ENCODE measurements at places on chromosomes 11 and 22.

- peak; percentile 67 for DNase-seq
These were observed 8.7 kb upstream of the TTC12 start for GRCh38 chr11:113305440-113306336.

DNA sequence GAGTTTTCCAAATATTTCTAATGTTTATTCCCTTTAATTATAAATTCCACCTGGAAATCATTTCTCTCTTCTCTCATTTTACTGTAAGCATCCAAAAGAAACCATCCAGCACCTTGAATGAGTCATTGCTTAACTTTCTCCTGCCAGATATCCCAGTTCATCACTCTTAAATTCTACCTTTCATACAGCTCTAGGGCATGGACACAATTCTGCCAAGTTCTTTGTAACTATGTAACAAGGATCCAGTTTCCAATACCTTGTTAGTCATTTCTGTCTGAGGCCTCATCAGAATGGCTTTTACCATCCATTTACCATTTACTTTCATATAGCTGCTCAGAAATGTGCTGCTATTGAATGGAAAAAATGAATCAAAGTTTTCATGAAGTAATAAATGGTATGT lies 455.4 kb upstream of the TENM4 start:
- no peak for DNase-seq

DNA sequence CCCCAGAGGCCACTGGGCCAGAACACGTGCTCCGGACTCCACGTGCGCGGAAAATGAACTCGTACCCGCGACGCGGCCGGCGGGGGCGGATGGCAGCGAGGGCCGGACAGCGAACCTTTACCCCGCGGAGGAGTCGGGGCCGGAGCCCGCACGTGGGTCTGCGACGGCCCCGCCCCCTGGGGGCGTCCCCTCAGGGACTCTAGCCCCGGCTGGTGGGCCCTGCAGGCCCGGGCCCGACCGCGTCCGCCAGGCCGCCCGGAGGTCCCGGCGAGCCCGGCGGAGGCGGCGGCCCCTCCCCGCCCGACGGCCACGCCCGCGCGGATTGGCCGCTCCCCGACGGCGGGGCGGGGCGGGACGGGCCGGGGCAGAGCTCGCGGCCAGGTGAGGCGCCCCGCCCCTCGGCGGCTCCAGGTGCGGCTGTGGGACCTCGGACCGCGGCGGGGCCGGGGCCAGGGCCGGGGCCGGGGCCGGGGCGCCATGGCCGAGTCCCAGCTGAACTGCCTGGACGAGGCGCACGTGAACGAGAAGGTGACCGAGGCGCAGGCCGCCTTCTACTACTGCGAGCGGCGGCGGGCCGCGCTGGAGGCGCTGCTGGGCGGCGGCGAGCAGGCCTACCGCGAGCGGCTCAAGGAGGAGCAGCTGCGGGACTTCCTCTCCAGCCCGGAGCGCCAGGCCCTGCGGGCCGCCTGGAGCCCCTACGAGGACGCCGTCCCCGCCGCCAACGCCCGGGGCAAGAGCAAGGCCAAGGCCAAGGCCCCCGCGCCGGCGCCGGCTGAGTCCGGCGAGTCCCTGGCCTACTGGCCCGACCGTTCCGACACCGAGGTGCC lies at the start of gene FAM83F:
FAM83F (plus strand) TSS at position 389 of the 827 bp plus-strand sequence; CDS start at position 478, 89 bp downstream.
- DNase-seq, result no peak

DNA sequence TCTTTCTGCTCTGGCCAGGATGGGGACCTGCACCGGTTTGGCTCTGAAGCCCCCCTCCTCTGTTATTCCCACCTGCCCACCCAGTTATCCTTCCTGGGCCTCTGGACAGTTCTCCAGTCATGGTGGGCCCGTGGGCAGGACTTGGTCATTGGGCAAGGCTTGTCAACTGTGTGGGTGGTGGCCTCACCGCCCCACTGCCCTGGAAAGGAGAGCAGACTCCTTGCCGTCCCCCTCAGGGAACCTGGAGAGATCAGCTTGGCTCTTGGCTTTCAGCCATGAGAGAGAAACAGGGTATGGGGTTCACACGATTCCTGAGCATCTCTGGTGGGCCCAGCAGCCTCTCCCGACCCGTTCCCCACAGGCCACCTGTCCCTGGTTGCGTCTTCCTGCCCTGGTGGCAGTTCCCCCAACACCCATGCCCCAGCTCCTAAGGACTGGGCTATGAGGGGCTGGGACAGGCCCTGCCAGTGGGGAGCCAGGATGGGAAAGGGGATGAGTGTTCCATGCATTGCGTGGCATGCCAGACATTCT lies 92.3 kb downstream of the MORC2 start:
- DNase-seq, result no peak

GRCh38 chr11:1574933-1575242 lies 2.8 kb upstream of the DUSP8 start:
- no peak for DNase-seq

DNA sequence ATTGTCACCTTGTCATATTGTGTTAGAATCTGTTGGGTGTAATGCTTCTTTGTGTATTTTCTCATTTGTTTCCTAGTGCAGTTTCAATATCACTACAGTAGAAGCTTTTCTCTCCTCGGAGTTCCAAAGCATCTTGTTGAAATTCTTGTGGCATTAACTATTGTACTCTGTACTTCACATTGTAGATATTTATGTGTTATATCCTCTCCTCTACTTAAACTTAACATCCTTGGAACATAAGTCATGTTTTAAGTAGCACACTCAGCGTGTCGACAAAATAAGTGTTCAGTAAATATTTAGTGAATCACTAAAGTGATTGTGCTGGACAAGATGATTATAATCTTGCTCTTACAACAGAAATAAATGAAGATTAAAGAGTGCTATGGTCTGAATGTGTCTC lies 201.7 kb downstream of the ARHGAP42 start:
- DNase-seq, result no peak

DNA sequence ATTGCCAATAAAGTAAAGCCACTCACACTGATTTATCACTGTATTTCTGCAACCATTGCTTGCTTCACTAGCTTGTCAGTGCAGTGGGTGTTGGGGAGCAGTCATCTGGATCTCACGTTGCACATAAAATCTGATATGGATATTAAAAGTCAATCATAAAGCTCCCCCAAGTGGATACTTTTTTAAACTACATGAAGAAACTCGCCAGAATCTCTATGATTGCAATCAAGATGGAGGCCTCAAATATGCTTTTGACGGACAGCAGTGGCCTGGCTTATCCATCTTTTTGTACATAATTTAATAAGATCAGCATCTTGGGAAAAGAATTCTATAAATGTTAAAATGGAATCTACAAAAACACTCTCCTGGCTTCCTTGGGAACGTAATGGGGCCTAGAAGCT lies 137.7 kb downstream of the WT1 start:
- peak; percentile 30 for DNase-seq

DNA sequence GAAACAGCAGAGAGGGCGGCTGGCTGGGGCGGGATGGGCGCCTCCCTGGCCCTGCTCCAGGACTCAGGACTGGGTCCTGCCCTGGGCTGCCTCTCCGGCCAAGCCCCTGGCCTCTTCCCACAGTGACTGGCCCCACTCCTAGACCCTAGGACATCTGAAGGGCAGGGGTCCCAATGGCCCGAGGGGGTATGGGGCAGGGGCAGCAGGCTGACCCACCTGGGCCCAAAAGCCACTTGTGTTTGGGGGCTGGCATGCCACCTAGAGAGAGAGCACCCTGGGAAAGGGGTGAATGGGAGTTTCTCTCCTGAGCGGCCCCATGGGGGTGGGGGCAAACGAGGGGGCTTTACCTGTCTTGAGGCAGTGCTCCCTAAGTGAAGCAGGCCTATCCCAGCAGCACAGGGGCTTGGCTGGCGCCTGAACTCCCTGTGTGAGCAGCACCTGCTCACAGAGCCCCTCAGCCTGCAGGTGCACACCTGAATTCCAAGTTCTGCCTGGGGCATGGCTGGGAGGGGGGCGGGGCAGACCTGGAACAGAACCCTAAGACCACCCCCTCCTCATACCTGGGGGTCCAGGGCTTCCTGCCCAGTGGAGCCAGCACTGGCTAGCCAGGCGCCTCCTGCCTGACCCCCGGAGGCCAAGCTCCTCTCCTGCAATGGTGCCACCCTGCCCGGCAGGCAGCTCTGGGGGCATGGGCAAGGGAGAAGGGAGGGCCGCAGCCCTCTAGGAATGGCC lies 16.9 kb downstream of the DUSP8 start:
- no peak for DNase-seq

DNA sequence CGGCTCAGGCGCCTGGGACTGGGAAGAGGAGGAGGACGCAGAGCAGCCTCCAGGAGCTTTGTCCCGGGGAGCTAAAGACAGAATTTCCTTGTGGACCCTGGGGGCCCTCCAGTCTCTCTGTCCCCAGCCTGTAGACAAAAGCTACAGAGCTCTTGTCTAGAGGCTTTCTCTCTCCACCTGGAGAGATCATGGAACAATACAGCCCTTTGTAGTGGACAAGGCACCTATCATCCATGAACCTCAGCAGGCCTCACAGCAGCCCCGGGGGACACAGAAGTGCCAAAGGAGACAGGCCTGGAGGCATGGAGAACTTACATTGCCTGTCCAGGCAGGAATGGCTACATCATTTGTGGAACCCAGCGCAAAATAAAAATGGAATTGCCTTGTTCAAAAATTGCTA lies 55.7 kb upstream of the TTLL12 start:
- DNase-seq, result no peak

DNA sequence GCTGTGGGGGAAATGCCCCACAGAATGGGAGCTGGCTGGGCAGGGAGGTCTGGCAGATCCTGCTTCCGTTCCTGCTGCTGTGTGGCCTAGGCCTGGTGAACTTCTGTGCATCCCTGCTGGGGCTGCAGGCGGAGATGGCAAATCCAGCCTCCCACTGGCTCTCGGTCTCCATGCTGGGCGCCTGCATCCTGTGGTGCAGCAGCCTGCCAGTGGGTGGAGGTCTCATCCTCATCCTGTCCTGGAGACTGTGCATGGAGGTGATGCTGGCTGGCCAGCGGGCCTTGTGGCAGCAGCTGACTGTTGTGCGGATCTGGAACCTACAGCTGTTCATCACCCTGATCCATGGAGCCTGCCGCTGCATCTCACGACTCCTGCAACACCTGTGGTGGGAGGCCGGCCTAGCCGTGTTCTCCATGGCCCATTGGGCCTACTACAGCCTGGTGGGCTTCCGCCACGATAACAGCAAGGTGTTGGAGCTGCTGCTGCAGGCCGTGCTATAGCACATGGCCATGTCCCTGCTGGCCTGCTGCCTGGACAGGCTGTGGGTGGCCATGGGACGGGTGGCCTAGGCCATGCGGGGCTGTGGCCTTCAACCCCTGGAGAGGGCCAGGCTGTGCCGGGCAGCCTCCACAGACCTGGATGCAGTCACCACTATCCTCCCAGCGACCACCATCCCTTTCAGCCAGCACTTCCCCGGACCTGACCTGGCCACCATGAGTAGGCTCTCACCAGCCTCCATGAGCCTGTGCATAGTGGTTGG lies 8.8 kb upstream of the RPL3 start:
- DNase-seq, result no peak

GRCh38 chr11:105618343-105618955 lies 8.6 kb downstream of the GRIA4 start:
- no peak for DNase-seq

GRCh38 chr11:1791912-1792311 lies 28.2 kb upstream of the CTSD start:
- no peak for DNase-seq

DNA sequence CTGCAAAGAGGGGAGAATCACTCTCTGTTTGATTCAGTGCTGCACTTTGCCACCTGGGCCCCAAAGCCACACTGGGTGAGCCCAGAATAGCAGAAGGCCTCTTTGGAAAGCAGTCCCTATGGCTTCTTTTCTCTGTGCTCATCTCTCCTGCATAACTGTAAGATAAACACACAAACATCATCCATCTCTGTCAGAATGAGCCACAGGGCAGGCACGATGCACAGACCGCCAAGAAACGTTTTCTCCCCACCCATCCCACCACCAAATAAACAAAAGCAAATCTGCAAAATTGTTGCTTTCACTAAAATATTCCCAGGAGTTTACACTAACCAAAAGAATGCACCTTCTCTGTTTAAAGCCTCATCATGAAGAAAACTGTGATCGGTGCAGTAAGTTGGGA lies 196.4 kb upstream of the POU2AF2 start:
- DNase-seq, result no peak

DNA sequence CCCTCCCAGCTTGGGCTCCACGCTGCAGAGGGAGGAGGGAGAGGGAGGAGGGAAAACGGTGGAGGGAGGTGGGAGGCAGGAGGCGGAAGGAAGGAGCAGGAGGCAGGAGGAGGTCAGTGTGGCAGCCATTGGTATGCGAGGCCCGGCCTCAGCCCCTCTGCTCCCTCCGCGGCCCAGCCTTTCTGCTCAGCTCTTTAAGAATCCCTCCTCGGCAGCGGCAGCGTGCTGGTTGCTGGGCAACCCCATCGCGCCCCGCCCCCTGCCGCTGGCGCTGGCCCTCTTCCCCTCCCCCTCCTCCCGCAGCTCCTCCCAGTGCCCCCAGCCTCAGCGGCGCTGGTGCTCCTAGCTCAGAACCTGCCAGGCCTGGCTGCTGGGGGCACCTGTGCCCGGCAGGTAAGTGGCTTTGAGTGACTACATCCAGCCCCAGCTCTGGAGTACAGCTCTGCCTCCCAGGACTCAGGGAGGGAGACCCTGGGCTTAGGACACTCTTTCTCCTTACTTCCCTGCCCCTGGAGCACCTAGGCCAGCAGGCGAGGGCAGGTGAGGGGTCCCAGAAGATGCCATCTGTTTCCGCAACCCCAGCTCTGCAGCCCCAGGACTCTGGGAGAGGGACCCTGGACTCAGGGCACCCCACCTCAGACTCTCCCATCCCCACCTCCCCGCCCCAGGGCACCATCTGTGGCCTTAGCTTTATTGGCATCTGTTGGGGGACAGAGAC lies 7.2 kb upstream of the FLRT1 start:
- peak; percentile 41 for DNase-seq

GRCh38 chr22:27349456-27349855 lies 452.1 kb downstream of the MN1 start:
- DNase-seq, result peak; percentile 41

DNA sequence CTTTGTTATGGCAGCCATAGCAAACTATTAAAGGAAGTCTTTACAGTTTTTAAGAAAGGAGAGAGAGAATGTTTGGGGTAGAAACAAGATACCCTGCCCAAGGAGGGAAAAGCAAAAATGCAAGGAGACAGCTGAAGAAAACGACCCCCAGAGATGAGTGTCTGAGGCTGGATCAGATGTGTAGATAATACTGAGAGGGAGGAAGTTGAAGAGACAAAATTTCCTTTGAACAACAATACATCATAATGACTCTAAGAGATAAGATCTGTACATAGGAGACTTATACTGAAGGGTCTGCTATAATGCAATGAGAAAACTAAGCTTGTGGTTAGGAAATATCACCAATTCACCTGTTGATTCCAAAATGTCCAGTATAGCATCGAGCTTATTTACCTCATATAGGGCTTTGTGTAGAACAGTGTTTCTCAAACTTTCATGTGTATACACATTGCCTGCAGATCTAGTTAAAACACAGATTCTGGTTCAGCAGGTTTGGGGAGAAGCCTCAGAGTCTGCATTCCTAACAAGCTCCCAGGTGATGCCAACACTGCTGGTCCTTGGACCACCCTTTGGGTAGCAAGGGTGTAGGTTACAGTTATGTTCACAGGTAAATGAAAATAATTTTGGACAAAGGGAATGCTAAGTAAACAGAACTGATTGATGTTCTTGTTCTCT lies 5.8 kb upstream of the CEP295 start:
- no peak for DNase-seq

GRCh38 chr11:66882561-66883015 lies 25.7 kb downstream of the LRFN4 start:
- no peak for DNase-seq
